ENCODE measurements at places on chromosomes 11 and 22.

DNA sequence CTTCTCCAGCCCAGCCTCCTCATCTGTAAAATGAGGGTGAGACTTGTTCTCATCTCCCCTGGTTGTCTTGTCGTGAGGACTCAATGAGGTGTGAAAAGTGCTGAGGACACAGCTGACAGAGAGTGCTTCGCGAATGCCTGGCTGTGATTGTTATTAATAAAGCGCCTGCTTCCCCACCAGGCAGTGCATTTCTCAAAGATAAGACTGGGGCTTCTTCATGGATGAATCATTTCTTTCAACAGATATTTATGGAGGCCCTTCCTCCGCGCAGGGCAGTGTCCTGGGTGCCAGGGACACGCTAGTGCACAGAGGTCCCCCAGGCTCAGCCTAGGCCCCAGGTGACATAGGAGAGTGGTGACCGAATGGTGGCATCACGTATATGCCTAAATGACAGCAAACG is 34.3 kb upstream of the SHISAL1 start:
- DNase-seq = no peak

DNA sequence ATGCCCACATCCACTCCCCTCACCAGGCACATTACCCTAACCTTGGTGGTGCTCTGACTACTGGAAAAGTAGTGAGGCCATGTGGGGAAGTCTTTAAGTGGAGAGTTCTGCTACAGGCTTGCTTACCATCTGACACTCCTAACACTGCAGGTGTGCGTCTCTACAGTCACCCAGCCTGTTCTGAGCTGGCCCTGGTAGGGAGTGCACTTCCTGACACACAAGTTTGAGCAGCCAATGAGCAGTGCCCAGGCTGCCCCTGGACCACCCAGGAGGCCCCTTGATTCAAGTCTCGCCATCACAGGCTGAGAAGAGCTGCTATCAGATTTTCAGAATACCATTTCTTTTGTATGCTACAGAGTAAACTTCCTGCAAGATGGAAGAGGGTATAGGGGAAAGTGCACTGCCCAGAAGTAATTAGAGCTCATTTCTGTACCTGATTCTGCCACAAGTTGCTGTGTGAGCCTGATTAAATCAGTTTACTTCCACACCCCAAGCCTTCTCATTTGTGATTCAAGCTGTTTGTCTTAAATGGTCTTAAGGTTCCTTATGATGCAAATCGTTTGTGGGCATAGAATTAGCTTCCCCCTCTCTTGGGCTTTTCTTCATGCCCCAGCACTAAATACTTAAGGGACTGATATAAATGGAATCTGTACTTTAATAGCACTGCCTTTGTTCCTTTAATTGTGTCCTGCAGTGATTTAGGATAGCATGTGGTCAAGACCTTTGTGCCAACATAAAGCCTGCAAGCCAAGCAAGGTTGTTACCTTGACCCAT is 22.2 kb downstream of the OPCML start:
- no peak for DNase-seq

DNA sequence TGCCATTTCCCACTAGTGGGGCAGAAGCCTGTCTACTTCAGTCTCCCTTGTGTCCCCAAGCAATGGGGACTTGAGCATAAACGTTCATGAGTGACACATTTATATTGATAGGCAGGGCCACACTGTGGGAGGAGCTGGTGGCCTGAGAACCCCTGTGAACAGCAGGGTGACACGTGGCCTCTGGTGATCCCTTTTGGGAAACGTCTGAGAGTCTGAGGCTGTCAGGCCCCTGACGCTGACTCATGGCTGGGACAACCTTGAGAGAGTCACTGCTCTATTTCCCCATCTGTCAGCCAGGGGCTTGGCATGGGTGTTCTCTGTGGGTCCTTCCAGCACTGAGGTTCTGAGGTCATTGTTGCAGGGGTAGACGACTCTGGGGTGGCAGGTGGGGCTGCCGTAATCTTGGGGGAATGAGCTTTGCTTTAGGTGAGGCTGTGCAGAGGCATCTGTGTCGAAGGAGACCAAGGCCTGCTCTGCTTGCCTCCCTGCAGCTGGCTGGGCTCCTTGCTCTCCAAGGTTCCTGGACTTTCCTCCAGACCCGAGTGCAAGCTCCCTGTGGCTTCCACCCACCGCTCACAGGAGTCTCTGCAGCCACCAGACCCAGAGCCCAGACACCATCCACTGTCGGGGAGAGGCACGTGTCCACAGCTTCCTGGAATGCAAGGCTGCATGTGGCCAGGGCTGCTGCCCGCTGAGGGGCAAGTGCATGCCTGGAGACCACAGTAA is 54.7 kb downstream of the SMIM38 start:
- DNase-seq = no peak

DNA sequence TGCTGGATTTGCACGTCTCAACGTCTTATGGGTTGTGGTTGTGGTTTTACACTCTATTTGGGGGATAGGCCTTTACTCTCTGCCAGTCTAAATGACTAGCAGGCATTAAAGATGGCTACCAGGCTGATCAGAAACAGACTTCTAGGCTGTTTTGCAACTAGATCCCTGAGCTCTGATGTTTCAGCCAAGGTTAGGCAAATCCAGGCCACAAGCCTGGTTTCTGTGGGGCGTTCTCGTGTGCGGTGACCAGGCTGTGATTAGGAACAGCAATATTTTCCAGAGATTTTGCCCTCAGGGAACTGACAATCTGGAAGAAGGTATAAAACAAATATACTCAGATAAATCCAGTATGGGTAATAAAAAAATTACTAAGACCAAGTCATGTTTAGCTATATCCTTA is 502.4 kb downstream of the INSC start:
- no peak for DNase-seq

DNA sequence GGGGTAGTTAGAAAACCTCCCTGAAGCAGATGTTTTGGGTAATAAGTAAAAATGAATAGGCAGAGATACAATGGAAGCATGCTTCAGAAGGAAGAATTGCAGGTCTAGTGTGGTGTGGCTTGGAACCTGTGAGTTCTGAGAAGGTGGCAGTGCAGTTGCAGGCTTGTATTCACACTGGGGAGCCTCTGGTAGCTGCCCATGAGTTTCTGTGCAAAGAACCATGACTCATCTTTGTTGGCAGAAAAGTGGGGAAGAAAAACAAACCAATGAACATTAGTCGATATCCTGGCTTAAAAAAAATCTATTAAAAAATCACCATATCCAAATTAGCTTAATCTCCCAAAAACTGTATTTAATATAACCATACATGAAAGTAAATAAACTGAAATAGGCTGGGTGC is 232.6 kb downstream of the FAT3 start:
- no peak for DNase-seq

GRCh38 chr11:133198438-133198837 is 333.9 kb downstream of the OPCML start:
- no peak for DNase-seq

DNA sequence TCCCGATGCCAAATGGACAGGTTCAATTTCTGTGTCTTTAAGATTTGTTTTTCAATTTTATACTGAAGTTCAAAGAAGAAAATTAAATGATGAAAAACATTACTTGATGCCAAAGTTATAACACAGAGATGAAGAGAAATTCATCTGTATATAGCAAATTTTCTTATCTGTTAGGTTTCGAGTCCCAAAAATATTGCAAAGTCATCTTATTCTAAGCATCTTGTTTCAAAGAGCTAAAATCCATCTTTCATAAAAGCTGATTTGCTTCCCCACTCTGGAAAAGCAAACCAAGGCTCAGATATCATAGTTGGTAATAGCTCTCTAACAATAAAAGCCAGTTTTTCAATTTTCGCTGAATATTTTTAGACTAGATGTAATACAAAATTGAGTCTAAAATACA is 19.0 kb upstream of the CCDC89 start:
- no peak for DNase-seq

GRCh38 chr11:96199563-96200025 is 143.4 kb downstream of the MAML2 start:
- DNase-seq = no peak

GRCh38 chr11:65928667-65929066 is 9.4 kb downstream of the DRAP1 start:
- no peak for DNase-seq

GRCh38 chr11:12902791-12903486 is 106.2 kb upstream of the RASSF10 start:
- DNase-seq = no peak

DNA sequence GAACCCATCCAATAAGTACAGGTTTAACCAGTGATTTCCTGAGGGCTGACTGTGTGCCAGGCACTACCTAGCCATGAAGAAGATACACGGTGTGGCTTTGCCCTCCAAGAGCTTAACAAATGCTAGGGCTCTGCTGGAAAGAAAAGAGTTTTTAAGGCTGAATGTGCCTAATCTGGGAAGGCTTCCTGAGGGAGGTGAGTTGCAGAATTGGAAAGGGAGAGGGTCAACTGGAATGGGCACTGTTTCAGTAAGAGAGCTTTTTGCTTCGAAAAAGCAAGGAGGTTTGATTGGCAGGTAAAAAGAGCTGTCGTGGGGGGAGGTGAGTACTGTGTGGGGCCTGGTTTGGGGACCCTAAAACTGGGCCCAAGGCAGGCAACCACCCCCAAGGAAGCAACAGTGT is 2.7 kb downstream of the FAM83F start:
- DNase-seq = no peak

GRCh38 chr11:104934594-104934993 is 33.8 kb downstream of the CASP4 start:
- DNase-seq = no peak

- DNase-seq = no peak
These were observed 15.3 kb downstream of the RTL6 start for GRCh38 chr22:44482776-44483175.

DNA sequence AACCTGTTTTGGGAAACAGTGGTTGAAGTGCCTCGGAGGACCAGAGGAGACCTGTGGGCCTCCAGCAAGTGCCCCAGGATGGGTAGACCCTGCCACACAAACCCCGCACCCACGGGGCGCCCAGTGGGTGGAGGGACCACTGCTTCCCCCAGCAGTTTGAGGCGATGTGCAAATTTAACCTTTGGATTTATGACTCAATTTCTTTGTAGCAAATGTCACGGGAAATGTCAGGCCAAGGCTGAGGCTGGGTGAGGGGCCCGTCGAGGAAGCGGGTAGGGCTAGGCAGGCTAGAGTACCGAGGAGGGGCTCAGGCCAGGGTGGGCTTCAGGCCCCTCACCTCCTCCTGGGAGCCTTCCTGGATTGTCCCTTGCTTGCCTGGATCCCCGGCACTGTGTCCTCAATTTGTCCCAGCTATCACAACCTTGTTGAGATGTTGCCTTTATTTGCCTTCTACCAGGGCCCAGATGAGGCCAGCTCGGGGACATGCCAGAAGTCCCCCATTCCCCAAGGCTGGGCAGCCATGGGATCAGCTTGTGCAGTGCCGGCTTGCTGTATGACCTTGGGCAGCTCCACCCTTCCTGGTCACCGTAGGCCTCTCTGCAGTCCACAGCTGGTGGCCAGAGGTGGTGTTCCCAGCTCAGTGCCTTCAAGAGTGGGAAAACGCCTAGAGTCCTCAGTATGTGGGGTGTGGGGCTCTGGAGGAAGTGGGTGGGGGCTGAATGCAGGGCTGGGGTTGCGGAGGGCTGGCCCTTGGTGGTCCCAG is 39.5 kb upstream of the PRODH start:
- no peak for DNase-seq

DNA sequence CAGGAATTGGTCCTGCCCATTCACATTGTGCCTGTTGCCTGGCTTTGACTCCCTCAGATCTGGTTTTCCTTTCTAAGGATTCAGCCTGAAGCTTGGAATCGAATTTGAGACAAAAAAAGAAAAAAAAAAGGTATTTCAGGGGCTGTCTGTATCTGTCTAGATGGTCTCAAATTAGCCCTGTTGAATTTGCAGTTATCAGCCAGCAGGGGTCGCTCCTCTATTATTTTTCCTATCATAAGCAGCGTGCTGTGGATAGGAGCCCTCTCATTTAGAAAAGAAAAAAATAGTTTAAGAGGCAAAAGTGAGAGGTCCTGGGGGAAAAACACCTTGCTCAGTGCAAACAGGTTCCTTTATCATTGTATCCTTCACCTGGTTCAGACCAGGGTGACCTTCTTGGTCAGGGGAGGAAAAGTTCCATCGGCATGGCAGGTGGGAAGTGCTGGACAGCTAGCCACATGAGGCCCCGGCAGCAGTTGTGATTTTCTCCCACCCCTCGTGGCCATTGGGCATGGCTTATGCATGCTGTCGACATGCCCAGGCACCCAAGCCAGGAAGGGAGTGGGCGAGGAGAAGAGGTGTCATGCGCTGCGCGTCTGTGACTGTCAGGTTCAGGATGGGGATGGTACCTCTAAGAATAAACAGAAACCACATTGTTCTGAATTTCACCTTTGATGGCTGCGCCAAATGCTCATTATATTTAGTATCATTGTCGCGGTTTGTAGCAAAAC is 13.1 kb downstream of the OR5AK2 start:
- no peak for DNase-seq

DNA sequence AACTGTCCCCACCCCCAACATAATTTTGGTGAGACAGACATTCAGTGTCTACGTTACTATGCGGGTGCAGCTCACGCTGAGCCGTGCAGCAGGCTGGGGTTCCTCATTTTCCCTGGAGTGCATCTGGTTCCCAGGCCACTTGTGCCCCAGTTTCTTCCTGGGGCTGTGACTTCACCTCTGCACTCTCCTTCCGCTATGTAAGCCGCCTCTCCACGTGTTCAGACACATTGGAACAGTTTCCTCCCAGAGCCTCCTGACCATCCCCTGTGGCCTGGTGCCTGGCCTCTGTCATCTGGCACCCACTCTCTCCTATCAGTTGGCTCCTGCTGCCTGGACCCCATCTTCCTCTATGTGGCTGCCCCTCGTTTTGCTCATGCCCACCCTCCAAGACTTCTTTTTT is 46.2 kb upstream of the A4GALT start:
- DNase-seq = no peak

DNA sequence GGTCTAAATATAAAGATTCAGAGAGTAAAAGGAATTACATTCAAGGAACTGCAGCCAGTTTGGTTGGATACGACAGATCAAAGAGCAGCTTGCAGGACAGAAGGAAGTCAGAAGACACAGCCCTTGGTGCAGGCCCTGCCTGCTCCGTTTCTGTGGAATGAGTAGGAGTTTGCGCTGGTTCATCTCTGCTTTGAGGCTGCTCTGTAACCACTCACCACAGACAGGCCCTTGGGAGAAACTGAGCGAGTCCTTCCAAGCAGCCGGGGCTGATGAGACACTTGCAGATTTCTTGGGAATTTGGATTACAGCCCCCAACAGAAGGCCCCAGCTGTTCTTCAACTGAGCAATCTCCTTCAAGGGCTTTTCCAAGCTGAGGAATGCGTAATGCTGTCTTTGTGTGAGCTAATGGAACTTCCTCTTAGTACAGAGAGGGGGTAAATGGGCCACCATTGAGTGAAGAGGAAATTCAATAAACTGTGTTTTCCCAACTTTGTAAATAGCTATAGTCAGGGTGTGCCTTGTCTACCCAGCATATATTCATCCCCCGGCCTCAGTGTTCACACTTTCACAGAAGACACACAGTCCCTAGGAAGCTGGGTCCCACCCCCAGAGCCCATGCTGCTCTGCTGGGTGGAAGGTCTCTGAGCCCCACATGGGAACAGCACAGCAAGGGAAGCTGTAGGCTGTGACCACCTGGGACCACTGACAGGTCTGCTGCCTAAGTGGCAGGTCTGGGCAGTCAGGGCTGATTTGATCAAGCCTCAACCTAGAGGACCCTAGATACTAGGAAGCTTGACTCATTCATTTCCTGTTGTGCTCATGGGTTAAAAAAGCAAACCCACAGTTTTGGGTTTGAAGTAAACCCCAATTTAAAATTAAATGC is 16.6 kb downstream of the IL10RA start:
- no peak for DNase-seq

All from non-pigmented ciliary epithelial cell (primary cell).